Hypothalamus (tissue), 51 donors: ENCODE measurements at places on chromosomes 5 and 9.
A peak's percentile ranks its signal among the peaks of the same experiment; 100 is the strongest.

GRCh38 chr9:98806394-98807035, 955 bp upstream of the GALNT12 start:
- no peak for DNase-seq

DNA sequence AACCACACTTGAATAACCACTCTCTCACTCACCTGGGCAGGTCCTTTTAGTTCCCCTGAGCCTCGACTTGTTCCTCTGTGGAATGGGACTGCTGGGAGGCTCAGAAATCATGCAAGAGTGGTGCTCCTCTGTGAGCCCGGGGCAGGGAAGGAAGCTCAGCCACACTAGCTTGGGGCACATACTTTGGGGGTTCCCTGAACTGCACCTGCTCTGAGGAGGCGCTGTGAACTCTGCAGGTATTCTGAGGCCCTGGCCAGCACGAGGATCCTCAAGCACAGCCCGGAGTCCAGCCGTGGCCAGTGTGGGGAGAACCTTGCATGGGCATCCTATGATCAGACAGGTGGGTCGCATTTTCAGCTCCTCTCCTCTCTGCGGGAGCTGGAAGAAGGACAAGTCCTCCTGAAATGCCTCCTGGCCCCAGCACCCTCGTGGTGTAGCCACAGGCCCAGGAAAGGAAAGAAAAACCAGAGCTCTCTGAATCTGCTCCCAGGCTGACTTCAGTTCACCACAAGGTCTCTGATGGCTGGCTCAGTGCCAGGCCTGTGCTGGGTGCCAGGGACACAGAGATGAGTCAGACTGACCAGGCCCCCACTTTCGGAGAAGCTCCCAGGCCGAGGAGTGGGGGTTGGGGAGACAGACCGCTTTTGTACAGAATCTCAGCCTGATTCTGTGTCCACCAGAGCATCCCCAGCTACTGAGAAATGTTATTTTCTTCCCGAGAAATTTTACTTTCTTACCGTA, 11.9 kb downstream of the GLIPR2 start:
- DNase-seq = peak; percentile 94

GRCh38 chr5:37667846-37668245, 172.0 kb downstream of the GDNF start:
- no peak for DNase-seq

GRCh38 chr9:104606152-104606551, 725 bp upstream of the OR13C2 start:
- no peak for DNase-seq

GRCh38 chr5:82351754-82352145, 73.6 kb upstream of the RPS23 start:
- DNase-seq = no peak

- no peak for DNase-seq
These were observed 8.0 kb downstream of the TCF7 start for GRCh38 chr5:134122530-134122929.

DNA sequence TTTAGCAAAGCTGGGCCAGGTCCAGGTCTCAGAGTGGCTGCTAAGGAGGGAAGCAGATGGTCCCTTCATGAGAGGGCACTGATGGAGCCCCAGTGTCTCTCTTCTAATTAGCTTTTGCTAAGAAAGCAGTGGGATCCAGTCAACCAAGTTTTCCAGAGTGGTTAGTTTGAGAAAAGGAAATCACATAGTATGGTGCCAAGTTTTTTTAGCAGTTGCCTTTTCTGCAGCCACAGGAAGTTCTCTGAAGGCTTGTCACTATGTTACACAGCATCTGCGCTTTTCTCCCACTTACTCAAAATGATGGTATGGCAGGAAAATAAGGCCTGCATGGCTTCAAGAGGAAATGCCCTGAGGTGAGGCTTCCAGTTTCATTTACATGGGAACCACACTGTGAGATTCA, 331.5 kb upstream of the ZNF462 start:
- DNase-seq = no peak

DNA sequence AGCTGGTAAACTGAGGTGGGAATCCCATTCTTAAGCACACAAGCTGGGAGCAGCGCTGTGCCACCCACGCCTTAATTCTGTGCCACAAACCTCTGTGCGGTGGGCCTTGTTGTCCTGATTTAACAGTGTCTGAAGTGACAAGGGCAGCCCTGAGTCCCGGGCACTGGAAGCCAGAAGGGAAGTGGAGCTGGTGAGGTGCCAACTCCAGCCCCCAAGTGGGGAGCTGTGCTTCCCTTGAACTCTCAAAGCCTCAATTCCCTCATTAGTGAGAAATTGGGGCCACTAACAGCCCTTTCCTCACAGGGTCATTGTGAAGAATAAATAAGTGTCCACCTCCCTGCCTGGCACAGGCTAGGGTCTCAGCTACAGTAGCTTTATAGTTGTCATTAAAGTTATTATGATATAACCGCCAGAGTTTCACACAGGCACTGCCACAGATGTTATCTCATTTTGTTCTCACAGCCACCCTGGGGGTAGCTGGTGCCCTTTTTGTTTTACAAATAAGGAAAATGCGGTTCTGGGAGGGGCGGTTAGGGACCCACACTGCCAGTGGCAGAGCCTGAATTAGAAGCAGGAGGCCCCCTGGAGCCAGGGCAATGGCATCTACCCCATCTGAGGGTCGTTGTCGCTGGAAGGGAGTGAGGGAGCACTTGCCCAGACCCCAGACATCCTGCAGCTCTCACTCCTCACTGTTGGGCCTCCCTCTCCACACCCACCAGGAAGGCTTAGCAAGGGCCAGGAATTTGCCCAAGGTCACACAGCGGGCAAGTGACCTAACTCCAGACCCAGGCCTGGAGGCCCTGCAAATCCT, 2.1 kb upstream of the TLX3 start:
- DNase-seq = no peak

GRCh38 chr5:96952118-96952750, 16.4 kb downstream of the LNPEP start:
- DNase-seq = no peak

GRCh38 chr9:110942522-110942921, 95.7 kb downstream of the LPAR1 start:
- no peak for DNase-seq

DNA sequence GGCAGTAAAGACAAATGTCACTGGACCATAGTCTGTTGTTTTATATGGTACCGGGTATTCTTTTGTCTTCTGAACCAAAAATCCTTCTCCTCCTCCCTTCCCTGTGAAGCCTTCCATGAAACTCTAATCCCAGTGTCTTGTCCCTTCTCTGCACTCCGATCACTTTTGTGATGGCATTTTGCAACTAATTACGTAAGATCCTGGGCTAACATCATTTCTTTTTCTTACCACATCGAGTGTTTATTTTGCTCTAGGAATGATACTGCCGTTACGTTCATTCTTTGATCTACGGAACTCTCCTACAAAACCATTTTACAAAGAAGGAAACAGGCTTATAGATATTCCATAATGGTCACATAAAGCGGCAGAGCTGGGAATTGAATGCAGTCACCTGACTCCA, 33.7 kb downstream of the SNX18 start:
- no peak for DNase-seq

DNA sequence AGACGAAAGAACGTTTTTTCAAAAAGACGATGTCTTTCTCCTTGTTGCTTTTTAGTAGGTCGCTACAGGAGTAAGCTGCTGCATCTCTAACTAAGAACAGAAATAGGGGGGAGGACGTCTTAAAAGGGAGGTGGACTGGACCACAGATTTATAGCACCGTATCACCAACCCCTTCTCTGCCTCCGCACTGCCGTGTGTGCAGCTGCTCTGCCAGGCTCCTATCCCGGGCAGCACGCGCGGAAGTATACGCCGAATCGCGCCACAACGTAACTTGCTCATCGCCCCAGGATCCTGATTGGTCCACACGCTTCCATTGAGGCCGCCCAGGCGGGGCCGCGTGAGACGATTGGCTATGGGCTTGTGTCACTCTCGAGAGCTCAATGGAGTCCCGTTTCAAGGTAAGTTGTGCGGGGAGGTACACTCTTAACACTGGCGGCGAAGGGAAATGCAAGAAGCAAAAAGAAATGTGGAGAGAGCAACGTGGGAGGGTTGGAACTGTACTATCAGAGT, at the start of gene ELAVL2:
TSS of gene ELAVL2 (minus strand) at position 121 of the 510 bp plus-strand sequence. CDS start 64,006 bp downstream, outside the sequence.
- DNase-seq = peak; percentile 93

- DNase-seq = no peak
These were observed 6.9 kb upstream of the EGR1 start for GRCh38 chr5:138458384-138458783.

GRCh38 chr9:86601697-86602096, 247.5 kb upstream of the TUT7 start:
- no peak for DNase-seq
